ENCODE measurements at places on chromosomes 16 and 17.

GRCh38 chr16:89475144-89475543 lies 15.2 kb downstream of the ANKRD11 start:
- no peak for DNase-seq

DNA sequence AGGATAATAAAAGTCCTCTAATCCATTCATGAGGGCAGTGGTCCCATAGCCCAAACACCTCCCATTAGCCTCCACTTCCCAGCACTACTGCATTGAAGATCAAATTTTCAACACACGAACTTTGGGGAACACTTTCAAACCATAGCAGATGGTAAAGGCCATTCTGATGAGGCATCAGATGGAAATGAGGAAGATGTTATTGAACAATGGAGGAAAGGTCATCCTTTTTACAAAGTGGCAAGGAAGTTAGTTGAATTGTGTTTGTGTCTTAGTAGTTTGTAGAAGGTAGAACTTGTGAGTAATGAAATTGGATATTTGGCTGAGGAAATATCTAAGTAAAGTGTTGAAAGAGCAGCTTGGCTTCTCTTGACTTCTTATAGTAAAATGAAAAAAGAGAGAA lies 93.3 kb upstream of the NLRP1 start:
- no peak for DNase-seq

- DNase-seq: no peak
These were observed 30.1 kb downstream of the FZD2 start for GRCh38 chr17:44587339-44587738.

- DNase-seq: no peak
These were observed 1.9 kb upstream of the UNC13D start for GRCh38 chr17:75845933-75846691.

All from NCI-H1048 (cell line).